ENCODE measurements at places on chromosomes 3 and 15.

DNA sequence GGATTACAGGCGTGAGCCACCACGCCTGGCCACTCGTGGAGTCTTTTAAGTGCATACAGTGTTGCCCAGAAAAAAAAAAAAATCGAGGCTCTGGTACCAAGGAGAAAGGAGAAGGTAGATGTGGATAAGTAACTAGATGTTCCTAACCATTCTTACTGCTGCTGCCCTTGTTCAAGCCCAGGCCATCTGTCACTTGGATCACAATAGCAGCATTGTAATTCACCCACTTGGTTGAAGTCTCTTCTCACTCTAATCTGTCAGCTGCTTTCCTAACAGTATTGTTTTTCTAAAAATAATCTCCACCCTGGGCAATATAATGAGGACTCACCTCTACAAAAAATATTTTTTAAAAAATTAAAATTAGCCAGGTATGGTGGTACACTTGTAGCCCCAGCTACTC, 58.0 kb upstream of the CRTC3 start:
- no peak for DNase-seq

- no peak for DNase-seq
These were observed 3.1 kb upstream of the TTLL3 start for GRCh38 chr3:9806688-9807589.

DNA sequence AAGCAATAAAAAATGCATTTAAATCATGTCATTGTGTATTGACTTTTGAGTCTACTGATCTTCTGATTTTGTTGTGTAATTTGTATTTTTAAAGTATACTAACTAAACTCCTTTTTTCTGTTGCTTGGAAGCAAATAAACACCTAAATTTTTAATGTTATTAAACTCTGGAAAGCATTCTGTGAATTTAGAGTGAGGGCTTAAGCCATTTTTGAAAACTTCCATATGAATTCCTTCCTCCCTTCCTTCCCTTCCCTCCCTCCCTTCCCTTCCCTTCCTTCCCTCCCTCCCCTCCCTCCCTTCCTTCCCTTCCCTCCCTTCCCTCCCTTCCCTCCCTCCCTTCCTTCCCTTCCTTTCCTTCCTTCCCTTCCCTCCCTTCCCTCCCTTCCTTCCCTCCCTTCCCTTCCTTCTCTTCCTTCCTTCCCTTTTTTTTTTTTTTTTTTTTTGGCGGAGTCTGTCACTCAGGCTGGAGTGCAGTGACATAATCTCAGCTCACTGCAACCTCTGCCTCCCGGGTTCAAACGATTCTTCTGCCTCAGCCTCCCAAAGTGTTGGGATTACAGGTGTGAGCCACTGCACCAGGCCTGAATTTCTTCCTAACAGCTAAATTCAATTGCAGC, 56.6 kb upstream of the SENP5 start:
- DNase-seq: no peak

DNA sequence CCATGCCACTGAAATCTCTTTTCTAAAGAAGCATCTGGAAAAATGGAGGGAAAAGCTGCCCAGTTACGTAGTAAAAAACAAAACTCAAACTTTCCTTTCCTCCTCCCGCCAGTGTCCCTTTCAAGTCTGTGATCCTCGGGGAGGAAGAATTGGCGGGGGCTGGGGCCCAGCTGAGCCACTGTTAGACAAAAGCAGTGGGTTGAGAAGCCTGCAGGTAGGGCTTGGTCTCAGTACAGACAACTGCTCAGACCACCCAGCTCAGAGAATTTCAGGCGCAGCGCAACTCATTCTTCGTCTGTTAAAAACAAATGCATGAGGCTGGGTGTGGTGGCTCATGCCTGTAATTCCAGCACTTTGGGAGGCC, 117.1 kb downstream of the MYLK start:
- DNase-seq: no peak

DNA sequence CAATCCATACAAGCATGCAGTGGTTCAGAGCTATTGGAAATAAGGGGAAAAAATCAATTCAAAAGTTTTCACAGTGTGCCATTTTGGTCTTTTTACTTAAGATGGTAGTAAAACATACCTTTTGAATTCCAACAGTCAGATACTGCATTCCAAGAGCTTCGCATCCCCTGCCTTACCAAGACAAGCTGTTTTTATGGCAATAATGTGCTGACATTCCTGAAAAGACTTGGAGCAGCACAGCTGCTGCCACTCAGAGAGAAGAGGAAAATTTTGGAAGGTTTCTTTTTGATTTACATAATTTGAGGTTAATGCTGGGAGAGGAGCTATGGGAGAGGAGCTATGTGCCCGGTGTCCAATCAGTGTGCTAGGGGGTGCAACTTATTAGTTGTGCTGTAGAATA, 148.3 kb downstream of the FEZF2 start:
- no peak for DNase-seq

DNA sequence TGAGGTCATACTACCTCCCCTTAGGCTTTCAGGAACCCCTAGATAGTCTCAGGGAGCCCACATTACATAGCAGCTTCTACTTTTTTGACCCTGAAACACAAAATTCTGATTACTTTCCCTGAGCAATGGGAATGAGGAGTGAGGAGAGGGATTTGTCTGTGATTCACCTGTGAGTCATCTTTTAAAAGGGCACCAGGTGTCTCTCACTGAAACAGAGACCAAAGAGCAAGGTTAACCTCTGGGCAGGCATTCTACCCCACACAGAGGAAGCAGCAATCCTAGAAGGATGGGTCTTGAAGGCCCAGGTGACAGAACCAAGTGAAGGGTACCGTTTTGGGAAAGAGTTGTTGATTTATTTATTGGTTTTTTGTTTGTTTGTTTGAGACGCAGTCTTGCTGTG, 31.1 kb upstream of the UBE2E2 start:
- DNase-seq: no peak

DNA sequence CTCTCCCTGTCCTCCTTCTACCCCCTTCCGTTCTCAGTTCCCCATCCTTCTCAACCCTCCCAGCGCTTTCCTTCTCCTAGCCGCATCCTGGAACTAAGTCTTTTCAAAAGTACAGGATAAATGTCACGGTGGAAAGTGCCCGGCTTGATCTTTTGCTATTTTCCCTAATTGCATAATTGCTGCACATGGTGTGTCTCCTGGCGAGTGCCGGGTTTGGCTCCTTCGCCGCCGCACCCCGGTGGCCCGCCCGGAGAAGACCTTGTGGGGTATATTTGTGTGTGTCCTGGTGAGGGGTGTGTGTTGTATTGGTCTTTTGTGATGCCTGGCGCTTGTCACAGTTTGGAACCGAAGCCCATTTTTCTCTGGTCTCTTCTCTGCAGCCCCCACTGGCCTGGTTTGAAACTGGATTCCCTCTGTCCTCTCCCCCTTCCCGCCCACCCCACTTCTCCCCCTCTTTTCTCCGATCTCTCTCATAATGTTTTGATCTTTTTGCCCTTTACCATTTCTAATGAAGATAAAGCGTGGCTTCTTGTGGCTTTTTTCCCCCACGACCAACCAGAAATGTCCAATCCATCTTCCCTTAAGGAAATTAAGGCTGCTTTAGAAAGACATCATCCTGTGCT, 692 bp downstream of the UBE2E2 start:
- DNase-seq: peak; percentile 60

DNA sequence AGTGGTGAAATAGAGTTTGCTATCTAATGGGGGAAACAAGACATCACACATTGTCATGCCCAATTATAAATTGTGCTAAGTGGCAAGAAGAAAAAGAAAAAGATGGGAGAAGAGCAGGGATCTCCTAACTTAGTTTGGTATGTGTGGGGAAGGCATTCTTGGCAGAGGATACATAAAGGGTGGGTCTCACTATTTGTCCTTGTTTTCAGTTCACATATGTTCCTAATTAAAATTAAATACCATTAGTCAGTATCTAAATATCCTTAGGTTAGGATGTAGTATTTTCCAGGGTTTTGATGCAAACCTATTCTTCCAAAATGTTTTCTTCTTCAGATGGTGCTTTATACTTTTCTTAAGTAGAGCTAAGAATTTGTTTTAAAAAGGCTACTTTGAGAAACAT, 173.7 kb downstream of the B3GALNT1 start:
- DNase-seq: no peak

DNA sequence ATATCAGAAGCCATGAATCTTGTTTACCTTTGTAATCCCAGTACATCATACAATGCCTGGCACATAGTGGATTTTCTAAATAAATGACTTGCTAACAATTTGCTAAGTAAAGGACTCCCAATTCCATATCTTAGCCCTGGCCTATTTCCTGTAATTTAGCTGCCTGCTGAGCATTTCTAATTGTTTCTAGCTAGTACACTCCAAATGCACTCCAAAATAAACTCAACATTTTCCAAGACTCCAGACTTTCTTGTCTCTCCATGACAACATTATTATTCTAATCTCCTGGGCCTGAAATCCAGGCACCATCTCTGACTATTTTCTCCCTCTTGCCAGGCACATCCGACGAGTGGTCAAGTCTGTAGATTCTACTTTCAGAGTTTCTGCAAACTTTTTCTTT, 773.5 kb downstream of the SQOR start:
- no peak for DNase-seq

DNA sequence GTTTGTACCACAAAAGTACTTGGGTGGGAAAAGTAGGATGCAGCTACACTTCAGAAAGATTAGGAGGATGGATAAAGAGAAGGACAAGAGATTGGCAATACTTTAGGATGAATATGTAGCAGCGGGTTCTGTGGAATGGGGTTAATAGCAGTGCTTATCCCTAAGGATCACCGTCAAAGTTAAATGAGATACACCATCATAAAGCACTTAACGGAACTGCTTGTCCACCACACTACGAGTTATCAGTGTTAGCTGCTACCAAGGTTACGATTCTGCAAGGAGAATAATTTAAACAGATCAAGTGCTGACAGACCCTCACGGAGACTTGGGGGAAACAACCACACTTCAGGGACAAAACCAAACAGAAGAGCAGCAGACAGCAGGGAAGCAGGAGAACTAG, 963 bp downstream of the SHQ1 start:
- DNase-seq: no peak

- DNase-seq: no peak
These were observed 178.2 kb upstream of the ADAMTS9 start for GRCh38 chr3:64865839-64866570.

DNA sequence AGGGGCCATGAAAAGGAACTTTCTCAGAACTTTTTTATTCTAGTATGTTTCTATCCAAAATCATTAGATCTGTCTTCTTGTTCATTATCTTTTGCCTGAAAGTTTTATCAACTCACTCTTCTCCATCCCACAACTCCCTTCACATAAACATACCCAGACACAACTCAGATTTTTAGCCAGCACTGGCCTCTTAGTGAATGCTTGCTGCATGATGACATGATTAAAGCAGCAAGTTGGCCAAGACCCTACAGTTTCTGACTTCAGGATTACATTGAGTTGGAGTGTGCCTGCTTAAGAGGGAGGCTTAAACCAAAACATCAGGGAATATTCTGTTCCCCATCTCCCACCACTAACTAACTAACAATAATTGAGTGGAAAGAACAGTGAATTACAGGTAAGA, 38.1 kb downstream of the PLSCR2 start:
- no peak for DNase-seq

DNA sequence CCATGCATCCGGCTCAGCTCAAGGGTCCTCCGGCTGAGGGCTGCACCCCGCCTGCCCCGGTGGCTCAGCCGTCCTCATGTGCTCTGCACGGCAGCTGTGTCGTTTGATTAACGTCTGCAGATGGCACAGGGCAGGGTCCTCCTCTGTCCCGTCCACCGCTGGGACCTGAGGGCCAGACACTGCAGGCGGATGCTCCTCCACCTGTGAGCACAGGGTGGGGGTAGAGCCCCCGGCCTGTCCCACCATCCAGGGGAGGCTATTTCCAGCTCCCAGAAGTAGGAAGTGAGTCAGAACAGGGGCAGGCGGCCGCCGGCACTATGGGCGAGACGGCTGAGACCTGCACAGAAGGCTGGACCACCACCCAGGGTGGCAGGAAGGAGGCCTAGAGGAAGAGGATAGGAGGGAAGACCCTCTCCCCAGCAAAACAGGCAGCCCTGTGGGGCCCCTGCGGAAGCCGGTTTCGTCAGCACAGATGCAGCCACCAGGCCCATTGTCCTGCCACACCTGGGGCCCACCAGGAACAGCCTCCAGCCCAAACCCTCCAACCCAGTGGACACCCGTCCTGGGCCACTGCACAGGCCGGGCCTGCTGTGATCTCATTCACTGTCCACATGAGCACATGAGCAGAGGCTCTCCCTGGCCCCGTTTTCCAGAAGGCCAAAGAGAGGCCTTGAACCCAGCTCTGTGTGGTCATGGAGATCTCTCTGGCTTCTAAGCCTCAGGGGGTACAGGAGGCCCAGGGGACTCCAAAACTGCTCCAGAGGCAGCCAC, 12.6 kb upstream of the PLXND1 start:
- DNase-seq: no peak

DNA sequence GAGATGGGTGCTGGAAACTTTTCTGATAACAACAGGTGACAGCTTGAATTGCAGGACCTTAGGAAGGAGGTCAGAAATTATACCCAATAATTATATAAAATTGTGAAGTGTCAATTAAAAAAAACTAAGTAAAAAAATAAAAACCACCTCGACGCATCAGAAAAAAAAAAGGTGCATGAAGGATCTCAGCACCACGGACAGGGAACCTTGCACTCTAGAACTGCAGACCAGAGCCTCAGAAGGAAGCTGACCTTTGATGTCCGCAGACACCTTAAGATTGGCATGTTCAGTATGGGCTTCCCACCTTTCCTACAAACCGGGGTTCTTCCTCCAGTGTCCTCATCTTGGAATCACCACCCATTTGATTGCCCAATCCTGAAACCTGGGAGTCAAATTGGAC, 60.9 kb downstream of the SCN10A start:
- no peak for DNase-seq

DNA sequence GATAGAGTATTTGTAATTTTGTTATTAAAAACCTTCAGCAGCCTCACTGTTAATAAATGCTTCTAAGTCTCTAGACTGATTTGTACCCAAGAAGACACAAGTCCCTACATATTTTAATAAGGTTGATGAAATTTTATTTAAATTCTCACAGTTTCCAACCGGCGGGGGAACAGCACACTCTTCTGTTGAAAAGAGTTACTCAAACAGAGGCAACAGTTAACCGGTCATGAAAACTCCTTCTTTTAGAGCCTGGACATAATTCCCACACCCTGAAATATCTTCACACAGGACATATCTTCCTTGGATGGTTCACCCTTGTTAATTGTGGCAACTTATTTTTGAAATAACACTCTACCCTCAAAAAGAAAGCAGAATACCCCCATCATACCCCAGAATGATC, 278.8 kb downstream of the FOXP1 start:
- DNase-seq: no peak

GRCh38 chr3:193590088-193590856, 2.7 kb upstream of the OPA1 start:
- no peak for DNase-seq

DNA sequence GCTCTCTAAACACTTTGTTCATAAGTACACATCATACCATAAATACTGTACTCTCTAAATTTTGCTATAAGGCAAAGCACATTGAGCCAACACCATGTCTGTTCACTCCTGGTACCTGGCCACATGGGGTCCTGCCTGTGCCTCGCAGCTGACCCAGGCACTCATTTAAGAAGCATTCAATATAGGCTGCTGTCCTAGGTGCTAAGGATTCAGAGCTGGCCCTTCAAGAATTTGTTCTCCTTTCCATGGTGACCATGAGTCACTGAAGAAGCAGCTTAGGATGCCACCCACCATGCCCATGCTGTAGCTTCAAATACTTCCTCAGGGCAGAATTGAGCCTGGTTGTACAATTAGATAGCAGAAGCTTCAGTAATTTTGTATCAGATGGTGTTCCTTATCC, 119.2 kb upstream of the ZBED2 start:
- no peak for DNase-seq

- DNase-seq: no peak
These were observed 42.9 kb upstream of the TSC22D2 start for GRCh38 chr3:150365132-150365604.
